Cerebellar nuclear complex (tissue), 1 donor: ENCODE measurements at places on chromosomes 1 and 21.

- no peak for DNase-seq
Measured at GRCh38 chr1:57423135-57423655, 665 bp downstream of the DAB1 start.

DNA sequence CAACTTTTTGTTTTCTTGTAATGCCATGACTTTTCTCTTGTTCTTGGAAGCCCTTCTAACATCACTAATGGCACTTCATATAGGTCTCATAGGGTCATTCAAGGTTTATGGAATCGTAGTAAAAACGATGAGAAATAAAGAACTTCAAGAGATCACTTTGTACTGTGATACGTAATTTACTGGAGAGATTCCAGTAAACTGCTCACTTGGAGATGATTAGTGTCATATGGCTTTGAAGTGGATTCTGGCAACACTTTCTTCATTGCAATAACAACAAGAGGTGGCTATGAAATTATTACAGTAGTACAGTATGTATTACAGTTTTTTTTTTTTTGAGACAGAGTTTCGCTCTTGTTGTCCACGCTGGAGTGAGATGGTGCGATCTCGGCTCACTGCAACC is 103.4 kb downstream of the RUSC1 start:
- no peak for DNase-seq

DNA sequence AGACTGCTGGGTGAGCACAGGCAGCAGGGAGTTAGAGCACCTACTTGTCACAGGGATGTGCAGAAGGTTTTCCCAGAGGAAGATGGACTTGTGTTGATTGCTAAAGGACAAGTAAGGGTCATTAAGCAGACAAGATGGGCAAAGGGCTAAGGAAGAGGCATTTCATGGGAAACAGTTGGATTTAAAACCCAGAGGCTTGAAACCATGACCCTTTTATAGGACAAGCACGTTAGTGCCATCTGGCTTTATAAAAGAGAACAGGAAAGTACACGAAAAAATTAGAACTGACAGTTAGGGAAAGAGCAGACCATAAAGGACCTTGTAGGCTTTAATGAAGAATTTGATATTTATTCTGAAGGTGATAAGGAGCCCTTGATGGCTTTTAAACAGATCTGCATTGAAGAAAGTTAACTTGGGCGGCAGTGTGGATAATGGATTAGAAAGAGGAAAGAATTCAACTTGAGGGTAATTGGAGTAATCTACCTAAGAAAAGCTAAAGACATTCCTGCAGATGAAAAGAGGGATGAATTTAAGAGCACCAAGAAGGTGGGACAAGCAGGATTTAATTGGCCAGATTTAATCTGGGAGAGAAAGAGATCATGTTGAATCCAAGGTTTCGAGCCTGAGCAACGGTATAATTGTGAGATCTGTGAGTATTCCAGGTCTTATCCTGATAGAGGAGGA is 68.6 kb downstream of the ZC3H11B start:
- no peak for DNase-seq

- DNase-seq, result no peak
Measured at GRCh38 chr21:30164796-30165195, 1.8 kb downstream of the CLDN17 start.

- no peak for DNase-seq
Measured at GRCh38 chr1:243351337-243351736, 95.5 kb downstream of the SDCCAG8 start.

DNA sequence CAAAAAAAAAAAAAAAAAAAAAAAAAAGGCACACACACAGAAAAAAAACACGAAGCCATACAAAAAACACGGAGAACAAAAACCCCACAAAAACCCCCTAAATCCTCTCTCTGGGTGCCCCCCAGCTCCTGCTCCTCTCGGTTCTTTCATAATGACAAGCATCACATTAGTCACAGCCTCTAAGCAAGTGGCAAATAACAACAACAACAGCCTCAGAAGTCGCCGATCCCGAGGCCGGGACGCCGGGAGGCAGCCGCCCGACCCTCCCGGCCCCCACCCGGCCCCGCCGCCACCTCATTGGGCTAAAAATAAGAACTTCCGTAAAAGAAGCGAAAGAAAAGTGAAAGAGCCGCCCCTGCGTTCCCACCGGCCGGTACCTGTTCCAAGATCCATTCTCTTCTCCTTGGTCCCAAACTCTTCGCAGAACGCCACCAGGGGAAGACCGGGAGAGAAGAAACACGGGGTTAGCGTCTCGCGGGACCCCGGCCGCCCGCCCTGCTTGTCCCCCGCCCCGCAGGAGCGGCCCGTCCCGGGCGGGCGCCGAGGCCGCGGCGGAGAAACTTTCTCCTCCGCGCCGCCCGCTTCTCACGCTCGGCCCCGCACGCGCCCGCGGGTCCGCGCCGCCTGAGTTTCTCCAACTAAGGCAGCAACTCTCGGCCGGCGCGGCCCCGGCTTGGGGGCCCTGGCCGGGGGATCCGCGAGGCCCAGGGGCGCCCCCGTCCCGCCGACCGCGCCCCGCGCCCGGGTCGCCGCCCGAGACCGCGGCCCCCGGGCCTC is 102.8 kb downstream of the CASZ1 start:
- no peak for DNase-seq

GRCh38 chr1:203915811-203916210 is 54.4 kb downstream of the SNRPE start:
- no peak for DNase-seq

- DNase-seq, result no peak
Measured at GRCh38 chr1:40879482-40880175, 17.5 kb upstream of the CITED4 start.

DNA sequence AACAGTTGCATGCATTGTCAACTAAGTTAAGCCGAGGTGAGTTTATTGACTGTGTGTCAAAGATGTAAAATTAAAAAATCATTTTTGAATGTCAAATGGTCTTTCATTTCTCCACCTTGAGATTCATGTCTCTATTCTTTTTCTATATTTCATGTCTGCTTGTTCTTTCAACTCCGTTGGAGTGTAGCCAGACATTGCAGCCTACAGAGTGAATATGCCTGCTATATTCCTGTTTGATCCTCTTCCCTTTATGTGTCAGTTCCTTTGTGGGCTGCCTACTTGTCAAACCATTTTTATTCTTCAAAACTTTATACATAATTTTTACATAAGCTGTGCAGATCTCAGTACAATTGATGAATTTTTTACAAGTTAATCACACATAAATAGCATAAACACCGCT is 1325.8 kb upstream of the PRMT6 start:
- no peak for DNase-seq

DNA sequence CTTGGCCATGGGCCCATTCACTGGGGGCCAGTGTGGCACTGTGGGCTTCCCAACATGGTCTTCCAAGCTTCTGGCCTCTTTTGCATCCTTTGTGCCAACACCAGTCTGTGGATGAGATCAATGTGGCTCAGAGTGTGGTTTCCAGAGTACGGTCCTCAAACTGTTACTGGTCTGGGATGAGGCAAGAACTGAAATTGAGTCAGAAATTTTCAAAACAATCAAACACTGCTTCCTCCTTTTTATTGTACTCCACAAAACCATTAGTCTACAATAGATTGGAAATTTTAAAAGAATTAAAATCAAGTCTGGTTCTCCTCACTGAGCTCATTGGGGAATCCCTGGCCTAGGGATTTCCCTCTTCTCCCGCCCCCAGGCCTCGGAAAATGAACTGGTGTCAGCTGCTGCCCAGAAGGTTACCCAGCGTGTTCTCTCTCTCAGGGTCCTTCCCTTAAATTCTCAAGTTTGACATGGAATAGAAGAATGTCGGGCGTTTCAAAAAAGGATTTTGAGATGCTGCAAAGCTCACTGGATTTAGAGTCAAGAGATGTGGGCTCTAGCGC is 222.0 kb downstream of the SDCCAG8 start:
- DNase-seq, result no peak
